Stimulated activated naive CD4-positive, alpha-beta T cell treated with Interleukin-2 at 50 U/mL for 16 hours (primary cell): ENCODE measurements at places on chromosomes 6 and 20.
A peak's percentile ranks its signal among the peaks of the same experiment; 100 is the strongest.

DNA sequence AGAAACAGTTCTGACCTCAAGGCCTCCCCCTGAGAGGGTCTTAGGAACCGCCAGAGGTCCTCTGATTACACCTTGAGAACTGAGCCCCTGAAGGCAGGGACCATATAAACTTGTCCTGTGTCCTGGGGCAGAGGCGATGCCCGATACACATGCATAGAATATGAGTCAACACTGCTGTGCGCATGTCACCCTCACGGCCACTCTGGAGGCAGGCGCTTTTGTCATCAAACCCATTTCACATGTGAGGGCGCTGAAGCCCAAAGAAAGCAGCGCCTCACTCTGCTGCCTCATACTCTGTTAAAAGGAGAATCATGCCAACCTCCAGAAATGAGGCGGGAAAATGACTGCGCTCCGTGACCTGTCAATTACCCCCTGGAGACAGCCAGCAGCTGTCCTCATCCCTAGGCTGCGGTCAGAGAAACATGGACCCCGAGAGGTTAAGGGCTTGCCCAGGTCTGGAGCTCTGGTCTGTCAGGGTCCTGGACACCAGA, 158.3 kb downstream of the GRM4 start:
- DNase-seq: no peak

GRCh38 chr6:145517492-145517891, 217.8 kb downstream of the EPM2A start:
- DNase-seq: no peak

DNA sequence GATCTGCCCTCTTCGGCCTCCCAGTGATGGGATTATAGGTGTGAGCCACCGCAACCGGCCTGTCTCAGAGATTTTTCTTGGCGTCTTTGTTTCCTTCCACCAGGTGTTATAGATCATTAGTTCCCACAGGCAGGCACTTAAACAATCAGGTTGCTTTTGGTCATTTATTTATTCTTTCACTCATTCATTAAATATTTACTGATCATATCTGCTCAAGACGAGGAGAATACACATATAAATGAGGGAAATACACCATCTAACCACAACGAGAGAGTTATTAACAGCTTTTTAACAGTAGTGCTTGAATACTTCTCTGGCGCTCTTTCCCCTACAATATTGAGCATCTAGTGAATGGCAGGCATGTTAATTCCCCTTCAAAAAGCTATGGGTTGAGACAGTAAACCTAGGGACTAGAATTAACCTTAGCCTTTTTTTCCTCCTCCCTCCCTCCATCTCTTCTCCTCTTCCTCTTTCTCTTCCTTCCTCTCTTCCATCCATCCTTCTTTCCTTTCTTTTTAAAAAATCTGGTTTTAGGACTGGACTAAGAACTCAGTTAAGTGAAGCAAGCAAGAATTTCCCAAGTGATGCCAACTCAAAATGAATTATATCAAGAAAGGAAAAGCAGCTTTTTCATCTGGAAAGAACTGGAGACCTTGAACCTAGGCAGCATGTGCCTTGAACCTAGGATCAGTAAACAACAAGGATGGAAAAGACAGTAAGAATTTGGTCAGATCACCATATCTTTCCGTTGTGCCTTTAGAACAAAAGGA, 41.1 kb upstream of the RFPL4B start:
- DNase-seq: no peak

- DNase-seq: no peak
Measured at GRCh38 chr6:157261606-157262005, 61.7 kb downstream of the TMEM242 start.

- DNase-seq: no peak
Measured at GRCh38 chr20:34629342-34629741, 47.5 kb downstream of the PIGU start.

DNA sequence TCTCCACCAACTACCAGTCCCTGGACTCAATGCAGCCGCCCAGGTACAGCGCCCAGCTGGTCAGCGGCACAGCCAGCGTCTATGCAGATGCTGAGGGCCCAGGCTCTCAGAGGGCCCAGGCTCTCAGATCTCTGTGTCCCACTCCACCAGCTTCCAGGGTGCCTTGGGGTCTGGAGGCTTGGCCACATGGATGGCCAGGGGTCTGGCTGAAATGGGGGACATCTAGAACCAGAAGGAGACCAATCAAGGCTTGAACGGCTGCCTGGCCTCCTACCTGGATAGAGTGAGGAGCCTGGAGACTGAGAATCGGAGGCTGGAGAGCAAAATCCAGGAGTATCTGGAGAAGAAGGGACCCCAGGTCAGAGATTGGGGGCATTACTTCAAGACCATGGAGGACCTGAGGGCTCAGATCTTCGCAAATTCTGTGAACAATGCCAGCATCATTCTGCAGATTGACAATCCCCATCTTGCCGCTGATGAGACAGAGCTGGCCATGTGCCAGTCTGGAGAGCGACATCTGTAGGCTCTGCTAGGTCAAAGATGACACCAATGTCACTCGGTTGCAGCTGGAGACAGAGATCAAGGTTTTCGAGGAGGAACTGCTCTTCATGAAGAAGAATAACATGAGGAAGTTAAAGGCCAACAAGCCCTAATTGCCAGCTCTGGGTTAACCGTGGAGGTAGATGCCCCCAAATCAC, 44.1 kb upstream of the GRM4 start:
- DNase-seq: peak; percentile 14

DNA sequence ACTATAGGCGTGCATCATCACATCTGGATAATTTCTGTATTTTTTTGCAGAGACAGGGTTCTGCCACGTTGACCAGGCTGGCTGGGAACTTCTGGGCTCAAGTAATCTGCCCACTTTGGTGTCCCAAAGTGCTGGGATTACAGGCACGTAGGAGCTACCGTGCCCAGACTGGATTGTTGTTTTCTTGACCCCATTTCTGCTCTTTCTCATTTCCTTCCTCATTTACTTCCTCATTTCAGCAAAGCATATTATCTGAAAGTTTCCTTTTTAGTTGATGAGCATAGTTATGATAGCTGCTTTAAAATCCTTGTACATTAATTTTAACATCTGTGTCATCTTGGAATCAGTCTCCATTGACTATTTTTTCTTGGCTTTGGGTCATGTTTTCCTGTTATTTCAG, 301.0 kb upstream of the RUNX2 start:
- DNase-seq: no peak

GRCh38 chr6:127582777-127583462, 5.9 kb downstream of the C6orf58 start:
- no peak for DNase-seq

GRCh38 chr20:52049001-52049731, 142.4 kb downstream of the ZFP64 start:
- DNase-seq: no peak

DNA sequence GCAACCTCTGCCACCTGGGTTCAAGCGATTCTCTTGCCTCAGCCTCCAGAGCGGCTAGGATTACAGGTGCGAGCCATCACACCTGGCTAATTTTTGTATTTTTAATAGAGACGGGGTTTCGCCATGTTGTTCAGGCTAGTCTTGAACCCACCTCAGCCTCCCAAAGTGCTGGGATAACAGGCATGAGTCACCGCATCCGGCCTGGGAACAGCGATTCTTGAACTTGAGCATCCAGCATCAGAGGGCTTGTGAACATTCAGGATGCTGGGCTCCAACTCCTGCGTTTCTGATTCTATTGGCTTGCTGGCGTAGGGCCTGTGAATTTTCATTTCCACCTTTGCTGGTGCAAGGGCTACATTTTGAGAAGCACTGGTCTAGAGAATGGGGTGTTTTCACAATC, 24.5 kb upstream of the PIM1 start:
- DNase-seq: no peak

DNA sequence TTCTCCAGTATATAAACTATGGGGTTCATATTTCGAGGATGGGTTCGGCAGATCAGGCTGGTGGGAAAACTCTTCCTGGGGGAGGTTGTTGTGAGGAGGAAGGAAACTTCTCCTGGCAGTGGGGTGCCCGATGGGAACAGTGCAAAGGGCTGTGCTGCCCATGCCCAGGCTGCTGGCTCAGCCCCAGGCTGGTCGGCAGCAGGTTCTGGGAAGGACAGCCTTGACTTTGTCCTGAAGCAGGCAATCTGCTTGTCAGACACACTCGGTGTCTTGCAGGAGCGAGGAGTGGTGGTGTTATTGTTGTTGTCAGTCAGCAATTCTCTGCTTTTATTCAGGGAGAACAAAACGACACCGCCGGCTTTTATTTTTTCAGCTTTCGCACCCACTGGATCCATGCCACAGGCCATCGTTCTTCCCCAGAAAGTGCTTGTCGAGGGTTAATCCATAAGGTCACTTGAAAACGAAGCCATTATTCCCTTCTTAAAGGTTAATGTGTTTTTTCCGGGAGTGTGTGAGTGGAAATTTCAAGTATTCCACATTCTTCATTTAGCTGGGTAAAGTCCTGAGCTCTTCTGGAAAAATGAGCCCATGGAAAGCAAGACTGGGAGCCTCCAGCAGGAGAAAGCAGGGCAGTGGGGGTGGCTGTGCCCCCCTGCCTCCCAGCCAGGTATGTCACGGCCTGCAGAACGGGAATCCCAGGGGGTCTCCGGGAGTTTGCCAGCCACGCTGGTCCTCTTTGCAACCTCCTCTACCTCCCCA, 57.0 kb upstream of the STX16 start:
- no peak for DNase-seq

- no peak for DNase-seq
Measured at GRCh38 chr20:38192323-38192885, 27.3 kb upstream of the TGM2 start.

GRCh38 chr6:152981989-152982903, 595 bp downstream of the FBXO5 start:
- no peak for DNase-seq

GRCh38 chr20:41483553-41483930, 116.9 kb upstream of the EMILIN3 start:
- no peak for DNase-seq

DNA sequence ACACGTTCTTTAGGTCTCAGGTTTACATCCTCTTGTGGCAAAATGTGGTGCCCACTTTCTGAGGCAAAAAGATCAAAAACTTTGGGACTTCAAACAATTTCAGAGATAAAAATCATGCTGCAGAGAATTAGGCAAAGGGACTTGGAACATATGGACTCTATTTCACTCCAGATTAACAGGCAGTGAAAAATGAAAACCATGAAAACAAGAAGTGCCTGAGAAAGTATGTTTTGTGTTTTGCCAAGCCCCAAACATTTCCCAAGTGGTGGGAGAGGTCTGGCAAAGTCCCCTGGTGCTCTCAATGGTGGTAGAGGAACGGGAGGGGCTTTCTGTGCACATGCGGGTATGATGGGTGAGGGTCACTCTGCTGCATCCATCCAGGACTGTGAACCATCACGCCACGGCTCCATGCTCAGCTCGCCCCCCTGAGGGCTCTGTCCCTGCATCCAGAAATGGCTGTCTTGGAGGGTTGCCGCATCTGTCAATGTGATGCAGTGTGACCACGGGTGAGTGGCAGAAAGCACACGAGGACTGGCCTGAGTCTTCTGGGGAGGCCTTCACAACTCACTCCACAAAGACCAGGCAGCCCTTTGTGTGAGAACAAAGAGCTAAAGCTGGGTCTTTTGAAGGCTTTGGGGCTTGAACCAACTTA, 43.2 kb upstream of the TBC1D7 start:
- no peak for DNase-seq

DNA sequence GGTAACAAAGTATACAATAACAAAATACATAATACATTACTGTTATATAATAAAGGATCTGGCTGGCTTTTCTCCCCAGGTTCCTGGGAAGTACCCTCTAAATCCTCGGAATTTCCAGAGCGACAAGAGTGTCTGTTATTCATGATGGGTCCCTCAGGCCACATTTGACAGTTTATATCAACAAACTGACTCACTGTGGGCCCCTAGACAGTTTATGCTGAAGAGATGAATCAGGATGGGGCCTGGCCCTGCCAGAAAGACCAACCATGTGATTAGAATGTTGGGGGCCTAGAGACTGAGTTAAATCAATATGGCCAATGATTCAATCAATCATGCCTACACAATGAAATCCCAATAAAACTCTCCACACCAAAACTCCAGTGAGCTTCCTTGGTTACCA, 13.5 kb downstream of the USP45 start:
- no peak for DNase-seq

DNA sequence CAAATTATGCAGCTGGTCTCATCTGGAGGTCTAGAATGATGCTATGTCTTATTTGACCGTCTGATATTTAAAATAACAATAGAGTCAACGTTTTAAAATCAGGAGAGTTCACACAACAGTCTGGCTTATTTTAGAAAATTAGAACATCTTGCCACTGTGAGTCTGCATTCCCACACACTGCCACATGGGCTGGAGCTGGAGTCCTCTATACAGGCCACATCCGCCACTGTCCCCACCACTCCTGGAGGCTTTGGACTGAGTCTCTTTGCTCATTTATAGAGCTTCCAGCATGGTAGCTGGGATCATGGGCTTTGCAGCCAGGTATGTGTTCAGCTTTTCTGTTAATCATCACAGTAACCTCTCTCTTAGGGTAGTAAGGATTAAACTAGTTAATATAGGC, 68.8 kb upstream of the ZNFX1 start:
- no peak for DNase-seq

DNA sequence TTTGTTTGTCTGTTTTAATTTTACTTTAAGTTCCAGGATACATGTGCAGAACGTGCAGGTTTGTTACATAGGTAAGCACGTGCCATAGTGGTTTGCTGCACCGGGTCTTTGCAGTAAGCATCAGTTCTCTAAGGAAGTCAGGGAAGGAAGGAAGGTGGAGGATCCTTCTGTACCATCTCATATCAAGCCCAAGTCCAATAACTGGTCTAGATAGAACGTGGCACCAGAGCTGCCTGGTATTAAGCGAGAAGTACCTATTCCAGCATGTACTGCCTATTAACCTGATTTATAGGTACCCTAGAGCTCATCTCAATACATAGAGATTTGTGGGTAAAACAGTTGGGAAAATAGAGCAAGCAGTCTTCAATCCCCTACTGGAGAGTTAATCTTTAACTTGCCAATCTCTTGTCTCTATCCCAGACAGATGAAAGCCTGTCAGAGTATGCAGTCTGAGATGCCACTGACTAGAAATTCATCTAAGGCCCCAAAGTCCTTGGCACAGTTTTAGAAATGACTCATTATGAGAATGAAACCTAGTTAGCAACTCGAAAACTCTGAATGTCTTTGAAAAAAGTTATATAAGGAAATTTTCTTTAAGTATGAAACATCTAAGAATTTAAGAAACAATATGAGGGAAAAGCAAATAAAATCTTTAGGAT, 144.9 kb downstream of the TFAP2A start:
- DNase-seq: no peak

- peak; percentile 32 for DNase-seq
Measured at GRCh38 chr20:51318058-51318949, 224.2 kb downstream of the NFATC2 start.

DNA sequence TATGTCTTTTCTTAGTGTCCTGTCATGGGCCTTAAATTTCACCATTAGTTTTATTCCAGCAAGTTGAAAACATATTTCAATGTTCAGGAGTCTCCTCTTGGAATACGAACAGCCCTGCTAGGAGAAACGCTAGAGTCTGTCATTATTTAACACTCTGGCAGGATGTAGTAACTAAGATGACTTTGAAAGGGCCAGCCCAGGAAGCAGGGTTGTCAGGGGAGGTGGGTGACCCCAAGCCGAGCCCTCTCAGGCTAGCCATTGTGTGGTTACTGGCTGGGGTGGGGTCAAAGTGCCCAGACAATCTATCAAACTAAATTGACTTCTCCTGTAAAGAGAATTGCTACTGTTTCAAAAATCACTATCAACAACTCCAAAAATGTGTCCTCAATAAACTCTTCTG, 67.8 kb downstream of the LY86 start:
- no peak for DNase-seq

- DNase-seq: no peak
Measured at GRCh38 chr6:45650524-45651135, 272.9 kb upstream of the SUPT3H start.

- no peak for DNase-seq
Measured at GRCh38 chr20:38001981-38002380, 31.3 kb downstream of the TTI1 start.
